Activated CD8-positive, alpha-beta memory T cell treated with anti-CD3 and anti-CD28 coated beads for 1 hour (primary cell): ENCODE measurements at places on chromosomes 12 and 14.
A peak's percentile ranks its signal among the peaks of the same experiment; 100 is the strongest.

GRCh38 chr12:75289753-75290152 is 40.4 kb downstream of the CAPS2 start:
- no peak for DNase-seq

GRCh38 chr12:113664224-113664681 is 192.6 kb upstream of the LHX5 start:
- no peak for DNase-seq

GRCh38 chr12:69570545-69571399 is 14.5 kb upstream of the CCT2 start:
- peak; percentile 14 for DNase-seq

DNA sequence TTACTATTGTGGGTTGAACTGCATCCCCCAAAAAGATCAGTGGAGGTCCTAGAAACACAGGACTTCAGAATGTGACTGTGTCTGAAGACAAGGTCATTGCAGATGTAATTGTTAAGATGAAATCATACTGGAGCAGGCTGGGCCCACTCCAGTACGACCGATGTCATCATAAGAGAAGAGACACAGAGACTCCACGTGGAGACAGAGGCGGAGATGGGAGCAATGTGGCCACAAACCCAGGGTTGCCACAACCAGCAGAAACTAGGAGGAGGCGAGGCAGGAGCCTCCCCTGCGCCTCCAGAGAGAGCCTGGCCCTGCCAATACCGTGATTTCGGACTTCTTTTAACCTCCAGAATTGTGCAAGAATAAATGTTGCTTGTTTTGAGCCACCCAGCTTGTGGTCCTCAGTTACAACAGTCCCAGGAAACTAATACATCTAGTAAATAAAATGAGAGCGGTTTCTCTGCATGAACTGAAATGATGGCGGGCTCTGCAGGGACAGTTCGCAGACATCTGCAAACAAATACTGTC is 25.7 kb upstream of the FZD10 start:
- no peak for DNase-seq

GRCh38 chr12:87813476-87814234 is 215.5 kb downstream of the C12orf50 start:
- DNase-seq: no peak

- no peak for DNase-seq
Measured at GRCh38 chr14:89616425-89616824, 199.4 kb upstream of the FOXN3 start.

DNA sequence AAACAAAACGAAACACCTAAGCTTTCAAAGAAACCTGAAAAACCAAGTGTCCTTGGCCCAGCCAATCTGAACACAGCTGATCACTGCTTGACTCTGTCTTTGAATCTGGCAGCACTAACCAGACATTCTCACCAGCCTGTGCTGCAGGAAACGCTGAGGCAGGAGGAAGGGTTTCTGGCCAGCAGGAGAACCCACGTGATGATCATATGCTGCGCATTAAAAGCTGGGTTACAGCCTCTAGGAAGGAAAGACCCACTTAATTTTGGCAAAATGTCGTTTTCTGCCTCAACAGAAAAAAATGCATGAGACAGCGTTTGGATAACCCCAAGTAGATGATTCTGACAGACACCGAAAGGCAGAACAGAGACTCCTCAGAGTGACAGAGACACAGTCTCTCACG is 9.8 kb downstream of the APPL2 start:
- no peak for DNase-seq

DNA sequence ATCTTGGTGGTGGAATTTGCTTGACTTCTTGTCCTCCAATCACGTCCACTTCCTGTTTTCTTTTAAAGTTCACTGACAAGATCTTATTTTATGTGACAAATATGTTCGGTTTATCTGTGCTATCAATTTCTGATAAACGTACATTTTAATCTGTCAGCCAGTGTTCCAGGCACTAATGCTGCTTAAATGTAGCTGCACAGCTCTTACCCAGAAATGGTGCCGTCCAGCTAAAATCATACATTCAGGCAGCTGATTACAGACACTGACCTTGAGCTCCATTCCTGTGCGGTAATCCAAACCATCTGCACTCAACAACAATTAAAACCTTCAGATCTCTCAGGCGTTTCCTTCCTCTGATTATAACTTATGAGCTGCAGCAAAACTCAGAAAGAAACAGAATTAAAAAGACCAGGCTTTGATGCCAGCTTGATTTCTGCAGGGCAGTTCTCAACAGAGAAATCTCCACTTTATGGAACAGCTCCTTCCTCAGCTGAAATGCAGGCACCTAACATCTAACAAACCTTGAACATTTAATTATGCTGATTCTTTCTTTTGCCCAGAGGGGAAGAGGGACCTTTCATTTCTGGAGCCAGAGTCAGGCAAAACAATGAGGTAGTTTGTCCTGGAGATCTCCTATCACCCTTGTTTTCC is 26.4 kb upstream of the RASSF3 start:
- no peak for DNase-seq

GRCh38 chr12:12908252-12908651 is 16.9 kb downstream of the GPRC5A start:
- DNase-seq: no peak

- no peak for DNase-seq
Measured at GRCh38 chr12:132282031-132282949, 47.1 kb downstream of the GALNT9 start.
